ENCODE measurements at places on chromosomes 2 and 18.

GRCh38 chr2:135742325-135742757 lies 686 bp downstream of the UBXN4 start:
- H3K4me1 ChIP-seq: peaks cover 21% of the 10 kb centered on the region
- peak; percentile 48 for DNase-seq
- H3K27me3 ChIP-seq: no peaks in the 10 kb centered on the region
- peak overlapping the region; percentile 99 for H3K27ac ChIP-seq

DNA sequence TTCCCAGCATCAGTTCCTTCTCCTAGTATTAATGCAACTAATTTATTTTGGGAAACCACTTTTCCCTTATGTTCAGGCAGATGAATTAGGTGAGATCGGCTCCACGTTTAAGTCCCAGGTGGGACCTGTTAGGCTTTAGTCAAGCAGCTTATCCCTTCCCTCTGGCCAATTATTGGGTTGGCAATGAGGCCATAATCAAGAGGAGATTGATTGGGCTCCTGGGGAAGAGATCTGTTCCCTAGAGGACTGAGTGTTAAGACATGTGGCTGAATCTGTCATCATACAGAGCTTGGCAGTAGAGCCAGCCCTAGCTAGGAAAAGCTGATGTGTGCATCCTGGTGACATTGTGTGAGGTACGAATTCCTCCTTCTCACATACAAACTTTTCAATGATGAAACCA lies 104.4 kb downstream of the PTH2R start:
- no peak overlapping the region for H3K27ac ChIP-seq
- H3K36me3 ChIP-seq: peaks cover 21% of the 10 kb centered on the region
- no peaks in the 10 kb centered on the region for H3K27me3 ChIP-seq
- no peak overlapping the region for H3K4me3 ChIP-seq
- no peak for DNase-seq

DNA sequence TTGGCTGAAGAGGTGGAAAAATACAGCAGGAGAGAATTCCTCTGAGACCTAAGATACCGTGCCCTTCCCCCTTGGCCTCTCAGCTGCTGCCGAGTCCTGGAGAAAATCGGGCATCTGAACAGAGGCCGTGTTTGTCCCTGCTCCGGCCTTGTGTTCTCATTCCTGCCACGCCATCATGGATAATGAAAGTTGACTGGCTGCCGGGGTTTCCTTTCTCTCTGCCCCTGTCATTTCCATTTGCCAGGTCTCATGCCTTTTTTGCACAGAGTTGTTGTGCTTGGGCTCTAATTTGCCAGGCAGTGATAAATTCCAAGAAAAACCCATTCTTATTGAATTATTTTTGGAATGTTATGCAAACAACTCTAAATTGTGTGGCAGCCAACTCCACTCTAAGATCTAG lies 496.9 kb upstream of the TNP1 start:
- no peaks in the 10 kb centered on the region for H3K36me3 ChIP-seq
- peaks cover 26% of the 10 kb centered on the region for H3K27me3 ChIP-seq
- H3K27ac ChIP-seq: no peak overlapping the region
- DNase-seq: no peak
- H3K4me1 ChIP-seq: peaks cover 28% of the 10 kb centered on the region
- H3K4me3 ChIP-seq: no peak overlapping the region

DNA sequence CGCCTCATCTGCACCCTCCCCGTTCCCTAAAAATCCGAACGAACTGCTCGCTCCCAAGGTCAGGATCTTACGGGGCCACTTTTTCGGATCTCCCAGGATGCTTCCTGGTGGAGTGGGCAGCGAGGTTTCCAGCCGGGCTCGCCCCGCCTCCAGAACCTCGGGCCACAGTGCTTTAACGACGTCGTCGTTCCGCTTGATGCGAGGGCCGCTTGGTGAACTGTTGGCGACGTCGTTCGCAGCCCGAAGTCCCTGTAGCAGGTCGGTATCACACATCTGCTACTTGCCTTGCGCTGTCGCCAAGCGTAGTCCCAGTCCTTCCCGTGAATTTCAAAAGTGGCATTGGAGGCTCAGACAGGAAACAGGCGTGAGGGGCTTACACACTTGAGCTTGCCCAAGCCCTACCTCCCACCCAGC lies 15.3 kb downstream of the EVX2 start:
- DNase-seq: no peak
- H3K27me3 ChIP-seq: peaks cover 100% of the 10 kb centered on the region
- H3K27ac ChIP-seq: no peak overlapping the region
- no peaks in the 10 kb centered on the region for H3K36me3 ChIP-seq
- peak overlapping the region; percentile 43 for H3K4me3 ChIP-seq

DNA sequence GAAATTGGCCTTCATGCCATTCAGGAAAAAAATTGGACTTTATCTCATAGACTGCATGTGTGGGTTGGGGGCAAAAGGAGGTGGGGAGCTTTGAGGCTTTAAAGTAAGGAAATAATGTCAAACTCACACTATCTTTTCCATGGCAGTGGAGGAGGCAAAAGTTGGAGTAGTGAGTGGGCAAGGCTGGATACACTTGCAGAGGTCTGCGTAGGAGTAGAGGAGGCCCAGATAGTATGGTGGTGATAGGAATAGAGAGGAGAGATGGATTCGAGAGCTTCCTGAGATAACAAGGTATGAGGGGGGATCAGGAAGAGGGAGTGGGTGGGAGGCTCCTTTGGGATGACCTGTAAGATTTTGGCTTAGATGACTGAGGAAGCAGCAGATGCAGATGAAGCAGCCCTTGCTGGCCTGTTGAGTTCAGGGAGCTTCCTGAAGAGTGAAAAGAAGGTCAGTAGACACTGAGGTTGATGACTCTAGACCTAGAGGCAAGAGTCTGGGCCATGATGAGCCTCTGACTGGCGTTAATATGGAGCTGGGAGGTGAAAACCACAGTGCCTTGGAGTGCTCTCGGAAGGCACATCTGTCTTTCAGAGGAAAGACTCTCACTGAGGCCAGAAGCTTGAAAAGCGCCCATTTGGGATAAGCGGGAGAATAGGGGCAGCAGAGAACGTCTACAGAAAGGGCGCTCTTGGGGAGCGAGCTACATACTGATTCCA lies 5.8 kb downstream of the UNC50 start:
- no peak for DNase-seq
- no peak overlapping the region for H3K4me3 ChIP-seq
- H3K27ac ChIP-seq: no peak overlapping the region
- H3K27me3 ChIP-seq: no peaks in the 10 kb centered on the region

- no peak for DNase-seq
- no peak overlapping the region for H3K4me3 ChIP-seq
- H3K27me3 ChIP-seq: no peaks in the 10 kb centered on the region
- H3K4me1 ChIP-seq: peaks cover 26% of the 10 kb centered on the region
- H3K27ac ChIP-seq: no peak overlapping the region
These were observed 373.3 kb upstream of the RAB12 start for GRCh38 chr18:8235894-8236293.

- no peaks in the 10 kb centered on the region for H3K36me3 ChIP-seq
- no peak overlapping the region for H3K27ac ChIP-seq
- no peak overlapping the region for H3K4me3 ChIP-seq
- no peaks in the 10 kb centered on the region for H3K27me3 ChIP-seq
- DNase-seq: no peak
- no peaks in the 10 kb centered on the region for H3K4me1 ChIP-seq
These were observed 46.9 kb downstream of the TFCP2L1 start for GRCh38 chr2:121237980-121238665.

DNA sequence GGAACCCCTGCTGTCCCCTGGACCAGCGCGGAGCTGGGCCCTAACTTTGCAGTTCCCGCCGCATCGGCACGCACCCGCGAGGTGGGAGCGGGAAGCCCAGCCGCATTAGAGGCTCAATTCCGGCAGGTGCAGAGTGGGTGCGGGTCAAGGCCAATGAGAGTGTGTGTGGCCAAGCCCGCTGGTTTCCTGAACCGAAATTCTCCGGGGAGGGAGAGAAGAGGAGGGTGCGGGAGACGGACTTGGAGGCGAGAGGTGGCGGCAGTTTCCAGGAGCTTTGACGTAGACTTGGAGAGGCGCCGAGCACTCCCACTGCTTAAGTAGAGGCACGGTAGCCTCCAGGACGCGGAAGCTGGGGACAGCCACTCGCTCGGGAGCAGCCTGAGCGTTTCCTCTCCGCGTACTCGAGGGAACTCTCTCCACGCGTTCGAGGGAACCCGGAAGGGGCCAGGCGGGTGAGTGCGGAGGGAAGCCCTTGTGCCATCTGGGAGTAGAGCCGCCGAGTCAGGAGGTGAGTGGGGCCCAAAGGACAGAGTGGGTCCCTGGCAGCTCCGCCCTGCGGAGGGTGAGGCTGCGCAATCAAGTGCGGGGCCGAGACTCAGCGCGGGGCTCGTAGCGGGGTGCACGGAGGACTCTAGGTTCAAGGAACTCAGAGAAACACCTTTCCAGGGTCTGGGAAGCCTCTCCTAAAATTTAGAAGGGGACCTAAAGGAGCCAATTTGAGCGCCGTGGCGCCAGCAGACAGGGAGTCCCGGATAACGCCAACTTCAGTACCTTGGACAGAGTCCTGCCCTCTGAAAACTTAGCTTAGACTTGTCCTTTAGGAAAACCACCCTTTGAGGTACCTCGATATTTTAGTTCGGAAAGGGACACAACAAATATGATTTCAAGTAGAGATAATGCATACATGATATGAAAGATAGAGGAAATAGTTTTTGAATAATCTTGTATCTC lies at the start of gene FAM237A:
Gene FAM237A, plus strand, starts transcription at position 413 of the 951 bp plus-strand sequence. CDS start 1,750 bp downstream, outside the sequence.
- peak; percentile 74 for DNase-seq
- H3K36me3 ChIP-seq: no peaks in the 10 kb centered on the region
- no peak within 1 kb of the TSS for H3K27ac ChIP-seq
- peak within 1 kb of the TSS; percentile 83 for H3K4me3 ChIP-seq
- peaks cover 15% of the 10 kb centered on the region for H3K27me3 ChIP-seq

GRCh38 chr2:236641051-236641726 lies 71.6 kb downstream of the ACKR3 start:
- no peak overlapping the region for H3K27ac ChIP-seq
- no peaks in the 10 kb centered on the region for H3K36me3 ChIP-seq
- DNase-seq: no peak
- no peaks in the 10 kb centered on the region for H3K27me3 ChIP-seq
- no peak overlapping the region for H3K4me3 ChIP-seq

- no peak overlapping the region for H3K27ac ChIP-seq
- peaks cover 37% of the 10 kb centered on the region for H3K36me3 ChIP-seq
- H3K4me1 ChIP-seq: peaks cover 4% of the 10 kb centered on the region
- DNase-seq: no peak
- H3K4me3 ChIP-seq: no peak overlapping the region
These were observed 147.0 kb downstream of the GCA start for GRCh38 chr2:162490761-162491470.

GRCh38 chr2:217335341-217335966 lies 475.6 kb upstream of the TNP1 start:
- no peak overlapping the region for H3K4me3 ChIP-seq
- no peak overlapping the region for H3K27ac ChIP-seq
- H3K27me3 ChIP-seq: peaks cover 43% of the 10 kb centered on the region
- no peak for DNase-seq
- peaks cover 38% of the 10 kb centered on the region for H3K4me1 ChIP-seq

- 0 out of 2 replicates have a peak overlapping the region, but pooled peaks have one; percentile 53 for H3K27ac ChIP-seq
- H3K4me3 ChIP-seq: no peak overlapping the region
- no peaks in the 10 kb centered on the region for H3K27me3 ChIP-seq
- no peak for DNase-seq
These were observed 16.2 kb downstream of the CCDC88A start for GRCh38 chr2:55403256-55403998.

GRCh38 chr2:165864296-165864695 lies 70.2 kb upstream of the GALNT3 start:
- H3K4me1 ChIP-seq: peaks cover 4% of the 10 kb centered on the region
- no peak overlapping the region for H3K27ac ChIP-seq
- no peak for DNase-seq
- peaks cover 29% of the 10 kb centered on the region for H3K36me3 ChIP-seq
- H3K27me3 ChIP-seq: no peaks in the 10 kb centered on the region

DNA sequence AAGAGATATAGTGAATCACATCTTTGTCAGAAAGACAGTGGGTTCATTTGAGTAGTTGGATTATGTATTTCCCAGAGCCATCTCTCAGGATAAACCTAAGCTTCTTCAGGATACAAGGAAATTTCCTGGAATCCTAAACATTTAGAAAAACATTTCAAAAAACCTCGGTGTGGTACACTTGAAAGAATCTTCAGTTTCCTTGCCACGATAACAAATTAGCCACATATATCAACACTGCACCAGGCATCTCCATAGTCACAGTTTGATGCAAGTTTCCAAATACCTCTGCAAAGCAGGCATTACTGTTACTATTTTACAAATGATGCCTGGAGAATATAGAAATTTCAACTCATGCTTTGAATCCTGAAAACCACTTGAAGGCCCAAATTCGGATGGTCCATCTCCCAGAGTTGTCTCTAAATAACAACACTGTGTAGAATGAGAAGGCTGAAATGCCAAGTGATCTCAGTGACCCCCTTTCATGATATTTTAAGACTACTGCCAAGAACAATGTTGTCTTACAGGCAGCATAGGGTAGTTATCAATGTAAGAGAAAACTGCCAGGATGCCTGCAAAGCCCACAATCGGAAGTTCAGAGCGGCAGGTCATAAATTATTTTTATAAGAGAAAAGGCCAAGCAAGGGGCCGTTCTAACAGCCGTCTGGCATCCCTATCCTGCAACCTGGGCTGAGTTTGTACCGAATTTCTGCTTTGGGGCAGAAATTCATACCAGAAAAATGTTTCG lies 307.9 kb downstream of the TXNL1 start:
- no peak overlapping the region for H3K27ac ChIP-seq
- H3K36me3 ChIP-seq: no peaks in the 10 kb centered on the region
- H3K4me3 ChIP-seq: no peak overlapping the region
- H3K27me3 ChIP-seq: no peaks in the 10 kb centered on the region

DNA sequence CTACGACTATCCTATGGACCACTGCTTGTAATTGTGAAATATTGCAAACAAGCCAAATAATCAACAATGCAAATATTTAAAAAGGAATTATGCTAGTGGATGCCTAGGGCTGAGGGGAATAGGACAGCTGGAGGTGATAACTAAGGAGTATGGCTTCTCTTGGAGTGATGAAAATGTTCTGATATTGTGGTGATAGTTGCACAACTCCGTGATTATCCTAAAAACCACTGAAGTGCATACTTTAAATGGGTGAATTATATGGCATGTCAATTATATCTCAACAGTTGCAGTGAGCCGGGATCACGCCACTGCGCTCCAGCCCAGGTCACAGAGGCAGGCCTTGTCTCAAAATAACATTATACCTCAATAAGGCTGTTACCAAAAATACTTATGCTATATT lies 125.1 kb upstream of the SH3BP4 start:
- no peak overlapping the region for H3K4me3 ChIP-seq
- peaks cover 20% of the 10 kb centered on the region for H3K4me1 ChIP-seq
- no peaks in the 10 kb centered on the region for H3K36me3 ChIP-seq
- H3K27ac ChIP-seq: no peak overlapping the region
- H3K27me3 ChIP-seq: no peaks in the 10 kb centered on the region

Measured in WTC11 (cell line).